ENCODE measurements at places on chromosomes 11 and 22.

- peak; percentile 24 for DNase-seq
These were observed 6.5 kb upstream of the CSTPP1 start for GRCh38 chr11:46930089-46930488.

DNA sequence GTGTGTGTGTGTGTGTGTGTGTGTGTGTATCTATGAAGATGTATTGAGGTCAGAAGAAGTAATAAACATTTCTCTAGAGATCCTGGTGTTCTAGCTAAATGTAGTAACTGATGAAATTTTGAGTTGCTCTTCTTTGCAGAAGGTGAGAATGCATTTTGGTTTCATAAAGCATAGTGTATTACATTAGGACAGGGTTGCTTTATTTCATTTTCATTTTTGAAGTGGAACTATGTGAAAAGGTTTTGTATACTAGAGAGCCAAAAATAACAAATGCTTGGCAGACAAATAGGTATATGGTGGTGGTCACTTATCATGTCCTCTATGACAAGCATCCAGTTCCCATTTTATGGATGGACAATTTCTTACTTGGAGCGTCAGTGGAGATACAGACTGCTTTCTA, 99.0 kb downstream of the CASP12 start:
- DNase-seq = no peak

DNA sequence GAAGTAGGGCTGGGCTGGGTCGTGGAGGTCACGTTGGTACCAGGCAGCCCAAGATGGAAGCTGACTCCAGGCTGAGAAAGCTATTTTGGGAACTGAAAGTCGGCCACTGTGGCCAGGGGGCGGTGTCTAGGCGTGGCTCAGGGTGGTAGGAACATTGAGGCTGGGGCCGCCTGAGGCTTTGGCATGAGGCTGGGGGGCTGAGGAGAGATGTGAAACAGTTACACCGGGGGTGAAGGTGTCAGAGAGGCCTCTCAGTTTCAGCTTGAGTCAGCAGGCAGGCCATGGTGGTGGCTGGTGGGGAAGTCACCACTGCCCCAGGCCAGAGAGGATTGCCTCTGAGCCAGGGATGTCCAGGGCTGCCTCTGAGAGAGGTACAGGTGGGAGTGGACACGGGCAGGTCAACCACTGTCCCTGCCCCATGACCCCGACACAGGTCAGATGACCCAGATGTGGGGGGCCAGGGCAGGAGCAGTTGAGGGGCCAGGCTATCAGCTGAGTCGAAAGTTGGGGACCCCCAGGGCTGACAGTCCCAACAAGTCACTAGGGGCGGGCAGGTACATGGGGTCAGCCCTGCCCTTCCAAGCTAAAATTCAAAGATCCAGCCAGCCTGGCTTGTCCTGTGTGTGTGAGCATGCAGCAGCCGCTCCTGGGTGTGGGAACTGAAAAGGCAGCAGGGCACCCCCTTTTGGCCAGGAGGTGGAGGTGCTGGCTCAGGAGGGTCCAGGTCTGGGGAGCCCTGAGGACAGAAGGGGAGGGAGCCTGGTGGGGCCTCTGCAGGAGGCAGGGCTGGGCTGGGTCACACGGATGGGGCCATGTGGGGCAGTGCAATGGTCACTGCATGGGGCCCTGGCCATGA, 7.2 kb downstream of the KCNK7 start:
- DNase-seq = peak; percentile 70

- DNase-seq = no peak
These were observed 202.5 kb upstream of the CADM1 start for GRCh38 chr11:115706626-115707135.

GRCh38 chr11:112229746-112230433, 3.7 kb downstream of the PTS start:
- DNase-seq = no peak

GRCh38 chr22:47552541-47553205, 790.2 kb downstream of the TBC1D22A start:
- DNase-seq = no peak

DNA sequence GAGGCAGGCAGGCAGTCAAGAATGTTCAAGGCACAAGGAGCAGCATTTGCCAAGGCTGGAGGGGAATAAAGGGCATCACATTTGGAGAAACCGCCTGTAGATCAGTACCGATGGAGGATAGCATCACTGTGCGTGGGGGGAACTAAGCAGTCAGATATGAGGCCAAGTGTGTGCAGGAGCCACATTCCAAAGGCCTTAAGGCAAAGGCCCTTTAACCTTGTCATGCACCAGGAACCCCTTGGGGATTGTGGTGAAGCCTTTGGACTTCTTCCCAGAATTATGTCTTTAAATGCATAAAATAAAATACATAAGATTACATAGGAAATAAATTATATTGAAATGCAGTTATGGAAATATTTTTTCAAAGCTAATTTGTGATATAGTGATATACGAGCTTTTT, 532.1 kb downstream of the BUD13 start:
- no peak for DNase-seq

- no peak for DNase-seq
These were observed 174.3 kb upstream of the FAT3 start for GRCh38 chr11:92050305-92050704.

GRCh38 chr11:124202951-124203350, 19.8 kb downstream of the OR10D3 start:
- DNase-seq = no peak

DNA sequence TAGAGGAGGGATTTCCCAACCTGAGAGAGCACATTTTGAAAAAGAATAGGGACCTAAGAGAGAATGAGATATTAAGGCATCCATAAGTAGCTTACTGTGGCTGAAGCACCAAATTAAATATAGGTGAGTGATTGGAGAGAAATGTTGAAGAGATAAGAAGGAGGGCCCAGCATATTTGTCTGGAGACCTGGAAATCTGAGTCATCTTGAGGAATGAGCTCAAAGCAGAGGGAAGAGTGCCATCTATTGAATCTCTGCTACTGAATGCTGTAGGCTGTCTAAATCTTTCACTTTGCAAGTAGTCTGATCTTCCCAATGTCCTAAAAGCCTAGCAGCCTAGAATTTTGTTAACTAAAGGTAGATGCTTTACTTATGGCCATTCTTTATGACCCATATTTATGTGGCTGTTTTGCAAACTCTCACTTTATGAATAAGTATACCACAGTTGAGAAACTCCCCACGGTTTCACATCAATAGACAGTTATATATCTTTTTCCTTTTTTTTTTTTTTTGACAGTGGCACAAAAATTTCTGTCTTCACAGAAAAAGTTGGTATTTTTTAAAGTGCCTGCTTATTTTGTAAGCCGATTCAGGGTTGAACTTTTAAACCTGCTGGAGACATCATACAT, 2093.5 kb downstream of the LRRC4C start:
- peak; percentile 77 for DNase-seq

DNA sequence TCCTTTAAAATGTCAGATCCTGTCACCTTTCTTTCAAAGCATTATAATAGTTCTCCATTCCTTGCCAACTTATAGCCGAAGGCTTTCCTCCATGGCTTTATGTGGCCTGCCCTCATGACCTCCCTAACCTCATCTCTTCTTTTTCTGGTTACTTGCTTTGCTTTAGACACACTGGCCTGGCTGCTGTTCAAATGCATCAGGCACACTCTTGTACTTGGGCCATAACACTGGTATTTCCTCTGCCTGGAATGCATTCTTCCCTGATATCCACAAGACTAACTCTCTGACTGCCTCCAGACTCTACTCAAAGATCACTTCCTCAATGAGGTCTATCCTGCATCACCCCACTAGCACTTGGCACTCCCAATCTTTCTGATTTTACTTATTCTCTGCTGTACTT, 710.3 kb downstream of the KCNA4 start:
- DNase-seq = no peak

- DNase-seq = no peak
These were observed 72.1 kb upstream of the TIMP3 start for GRCh38 chr22:32729412-32729811.

DNA sequence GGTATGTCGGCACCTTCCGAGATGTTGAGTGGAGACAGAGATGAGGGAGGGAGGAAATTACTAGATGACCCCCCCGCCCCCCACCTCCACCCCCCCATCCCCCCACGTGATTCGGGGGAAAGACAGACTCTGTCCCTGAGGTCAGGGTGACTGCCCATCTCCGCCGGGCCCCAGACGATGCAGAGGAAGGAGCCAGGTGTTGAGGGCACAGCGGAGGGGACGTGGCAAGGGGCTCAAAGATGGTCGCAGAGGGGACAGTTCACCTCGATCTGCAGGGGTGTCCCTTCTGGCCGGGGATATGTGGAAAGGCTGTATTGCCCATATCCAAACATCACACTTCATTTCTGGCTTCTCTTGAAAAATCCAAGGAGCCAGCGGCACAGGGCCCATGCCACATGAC, 14.1 kb downstream of the PHF21B start:
- no peak for DNase-seq

DNA sequence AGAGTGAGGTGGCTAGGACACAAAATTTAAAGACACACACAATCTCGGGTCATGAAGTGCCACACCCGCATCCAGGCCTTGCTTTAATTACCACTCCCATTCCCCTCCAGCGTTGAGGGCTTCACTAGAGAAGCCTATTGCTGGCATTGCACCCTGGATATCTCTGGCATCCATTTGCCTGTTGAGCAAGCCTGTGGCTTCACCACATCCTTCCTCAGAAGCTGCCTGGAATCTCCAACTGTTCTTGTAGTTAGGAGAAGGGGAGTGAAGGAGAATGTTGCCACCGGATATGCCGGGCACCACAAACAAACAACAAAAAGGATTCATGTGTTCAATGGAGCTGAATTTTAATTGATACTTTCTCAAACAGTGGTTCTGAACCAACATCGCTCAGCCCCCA, 34.4 kb upstream of the RCN1 start:
- DNase-seq = no peak

GRCh38 chr22:28247136-28247535, 328.1 kb upstream of the PITPNB start:
- DNase-seq = no peak

DNA sequence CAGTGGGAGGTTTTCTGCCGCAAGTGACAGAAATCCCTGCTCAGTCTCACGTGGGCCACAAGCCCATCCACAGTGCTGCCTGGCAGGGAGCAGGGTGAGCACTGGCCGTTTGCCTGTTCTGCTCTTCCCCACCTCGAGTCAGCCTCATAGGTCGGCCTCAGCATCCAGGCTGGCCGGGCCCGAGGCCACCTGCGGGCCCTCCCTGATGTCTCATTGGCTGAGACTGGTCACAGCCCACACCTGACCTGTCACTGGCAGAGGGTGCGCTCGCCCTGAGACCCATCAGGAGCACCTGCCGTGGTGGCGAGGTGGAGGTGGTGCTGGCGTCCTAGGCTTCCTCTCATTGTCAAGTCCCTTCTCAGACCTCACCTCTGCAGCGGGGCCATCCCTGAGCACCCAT, 72.1 kb downstream of the ELFN2 start:
- DNase-seq = no peak

DNA sequence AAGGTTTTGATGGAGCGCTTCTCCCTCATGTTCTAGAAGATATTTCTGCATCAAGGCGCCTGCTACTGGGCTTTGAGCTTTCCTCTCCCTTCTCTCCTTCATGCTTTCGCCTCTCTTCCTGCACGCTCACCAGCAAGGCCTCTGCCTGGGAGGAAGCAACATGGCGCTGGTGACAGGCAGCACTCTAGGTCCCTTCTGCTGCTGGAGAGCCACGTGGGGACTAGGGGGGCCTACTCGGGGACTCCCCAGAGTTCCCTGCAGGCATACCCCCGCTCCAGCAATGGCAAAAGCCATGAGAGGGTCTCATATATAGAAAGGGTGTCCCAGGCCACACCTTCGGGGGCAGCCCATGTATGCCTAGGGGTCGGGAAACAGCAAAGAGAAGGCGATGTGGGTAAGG, 49.7 kb downstream of the GRIK4 start:
- DNase-seq = no peak

DNA sequence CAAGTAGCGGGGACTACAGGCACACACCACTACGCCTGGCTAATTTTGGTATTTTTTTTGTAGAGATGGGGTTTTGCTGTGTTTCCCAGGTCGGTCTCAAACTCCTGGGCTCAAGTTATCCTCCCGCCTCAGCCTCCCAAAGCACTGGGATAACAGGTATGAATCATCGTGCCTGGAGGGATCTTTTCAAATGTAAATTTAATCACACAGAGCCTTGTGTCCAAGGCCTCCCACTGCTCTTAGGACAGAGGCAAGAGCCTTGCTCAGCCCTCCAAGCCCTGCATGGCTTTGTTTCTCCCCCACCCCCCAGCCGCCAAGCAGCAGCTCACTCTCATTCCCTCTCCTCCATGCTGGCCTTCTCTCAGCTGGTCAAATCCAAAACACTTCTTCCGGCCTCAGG, 75.3 kb upstream of the CREB3L1 start:
- no peak for DNase-seq

DNA sequence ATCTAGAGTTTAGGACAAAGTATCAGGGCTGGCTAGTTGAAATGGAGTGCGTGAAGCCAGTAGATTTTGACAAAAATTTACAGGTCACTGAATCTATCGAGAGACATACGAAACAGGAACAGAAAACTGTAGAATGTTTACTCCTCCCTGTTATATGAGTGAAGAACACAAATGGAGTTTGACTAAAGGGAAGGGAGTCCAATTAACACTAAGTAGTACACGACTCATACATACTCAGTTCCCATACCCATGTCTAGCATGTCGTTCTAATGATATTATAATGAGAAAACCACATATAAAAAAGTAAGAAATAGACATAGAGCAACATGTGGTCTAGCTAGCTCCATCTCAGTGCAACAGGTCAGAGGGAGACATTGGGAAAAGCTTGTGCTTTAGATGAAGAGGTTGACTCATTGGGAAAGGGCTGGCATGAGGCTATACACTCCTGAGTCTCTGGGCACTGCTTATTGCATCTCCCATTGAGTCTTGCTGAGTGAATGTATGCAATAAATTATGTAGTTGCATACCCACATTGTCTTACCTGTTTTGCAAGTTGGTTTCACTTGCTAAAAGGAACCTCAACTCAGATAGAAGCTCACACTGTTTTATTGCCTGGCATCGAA, 43.5 kb downstream of the CD44 start:
- DNase-seq = no peak

GRCh38 chr11:115920092-115920461, 415.9 kb upstream of the CADM1 start:
- DNase-seq = no peak

- DNase-seq = no peak
These were observed 244.9 kb downstream of the CASP12 start for GRCh38 chr11:104653407-104653806.

GRCh38 chr22:39363751-39364515, 14.1 kb downstream of the SYNGR1 start:
- DNase-seq = no peak

DNA sequence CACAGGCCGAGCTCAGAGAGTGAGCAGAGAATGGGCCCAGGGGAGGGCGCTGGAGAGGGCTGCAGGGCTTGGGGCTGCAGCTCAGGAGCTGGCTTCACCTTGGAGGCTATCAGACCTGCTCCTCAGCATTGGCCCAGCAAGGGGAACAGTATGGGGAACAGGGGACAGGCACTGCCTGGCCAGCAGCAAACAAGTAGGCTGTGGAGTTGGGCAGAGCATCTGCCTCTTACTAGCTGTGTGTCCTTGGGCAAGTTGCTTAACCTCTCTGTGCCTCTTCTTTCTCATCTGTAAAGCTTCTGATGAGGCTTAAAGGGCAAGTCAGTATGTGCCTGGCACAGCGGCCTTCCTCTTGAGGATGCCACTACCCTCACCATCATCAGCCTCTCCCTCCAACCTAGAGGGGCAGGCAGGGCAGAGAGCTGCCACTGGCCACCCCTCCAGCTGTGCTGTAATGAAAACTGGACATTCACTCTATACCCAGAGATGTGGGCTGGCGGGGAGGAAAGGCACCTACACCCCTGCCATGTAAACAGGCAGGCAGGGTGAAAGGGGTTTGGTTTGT, 7.5 kb upstream of the CDKN1C start:
- peak; percentile 40 for DNase-seq

GRCh38 chr11:17931595-17931994, 81.3 kb downstream of the SERGEF start:
- no peak for DNase-seq

GRCh38 chr22:46288846-46289243, 7.8 kb upstream of the GTSE1 start:
- no peak for DNase-seq

All from T47D (cell line).